ENCODE measurements at places on chromosomes 12 and 14.

GRCh38 chr12:77343291-77343690 is 277.9 kb upstream of the E2F7 start:
- peak; percentile 8 for DNase-seq

DNA sequence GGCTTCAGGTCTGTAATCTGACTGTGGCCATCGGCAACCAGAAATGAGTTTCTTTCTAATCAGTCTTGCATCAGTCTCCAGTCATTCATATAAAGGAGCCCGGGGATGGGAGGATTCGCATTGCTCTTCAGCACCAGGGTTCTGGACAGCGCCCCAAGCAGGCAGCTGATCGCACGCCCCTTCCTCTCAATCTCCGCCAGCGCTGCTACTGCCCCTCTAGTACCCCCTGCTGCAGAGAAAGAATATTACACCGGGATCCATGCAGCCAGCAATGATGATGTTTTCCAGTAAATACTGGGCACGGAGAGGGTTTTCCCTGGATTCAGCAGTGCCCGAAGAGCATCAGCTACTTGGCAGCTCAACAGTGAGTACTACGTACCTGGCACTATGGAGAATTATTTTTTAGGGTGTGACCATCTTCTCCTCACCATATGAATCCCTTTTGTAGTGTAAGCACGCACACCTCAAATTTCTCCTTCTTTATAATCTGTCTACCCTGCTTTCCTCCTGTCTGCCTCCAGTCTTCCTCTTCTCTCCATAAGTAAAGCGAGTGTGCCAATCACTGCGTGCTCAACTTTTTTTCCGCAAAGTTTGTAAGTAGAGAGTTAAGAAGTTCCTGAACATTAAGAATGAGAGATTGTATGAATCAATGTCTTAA is at the start of gene TPH2:
Gene TPH2 (plus strand): TSS at position 118 of the 658 bp plus-strand sequence. CDS start 142 bp downstream, at position 260.
- peak; percentile 66 for DNase-seq

GRCh38 chr12:19273482-19274330 is 144.2 kb downstream of the PLEKHA5 start:
- DNase-seq: peak; percentile 99

- no peak for DNase-seq
Measured at GRCh38 chr12:32024884-32025592, 65.8 kb downstream of the RESF1 start.

GRCh38 chr12:80777587-80777986 is 60.9 kb downstream of the MYF5 start:
- DNase-seq: no peak

GRCh38 chr12:68175557-68176061 is 16.1 kb upstream of the IFNG start:
- DNase-seq: no peak

DNA sequence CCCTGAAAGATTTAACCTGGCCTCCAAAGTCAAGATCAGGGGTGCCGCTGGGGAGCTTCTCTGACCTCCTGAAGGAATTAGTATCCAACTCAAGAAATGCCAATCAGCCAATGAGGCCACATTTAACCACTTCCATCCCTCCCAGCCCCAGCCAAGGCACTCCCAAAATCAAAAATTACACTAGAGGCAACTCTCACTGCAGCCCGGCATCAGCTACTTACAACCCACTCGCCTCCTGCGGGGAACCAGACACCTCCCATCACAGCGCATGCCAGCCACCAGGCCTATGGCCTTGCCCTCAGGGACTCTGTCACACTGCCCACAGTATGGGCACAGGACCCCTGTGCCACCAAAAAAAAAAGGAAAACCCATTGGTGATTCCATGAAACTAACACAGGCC is 62.3 kb upstream of the DDX11 start:
- no peak for DNase-seq

- DNase-seq: peak; percentile 24
Measured at GRCh38 chr14:51318813-51319597, 79.0 kb downstream of the TMX1 start.

GRCh38 chr12:112823582-112824149 is 32.1 kb downstream of the RPH3A start:
- no peak for DNase-seq

GRCh38 chr12:50104417-50105366 is 884 bp downstream of the GPD1 start:
- no peak for DNase-seq

- no peak for DNase-seq
Measured at GRCh38 chr12:108335349-108336119, 3.6 kb downstream of the CMKLR1 start.

GRCh38 chr12:95054206-95054605 is 19.2 kb downstream of the NR2C1 start:
- no peak for DNase-seq

DNA sequence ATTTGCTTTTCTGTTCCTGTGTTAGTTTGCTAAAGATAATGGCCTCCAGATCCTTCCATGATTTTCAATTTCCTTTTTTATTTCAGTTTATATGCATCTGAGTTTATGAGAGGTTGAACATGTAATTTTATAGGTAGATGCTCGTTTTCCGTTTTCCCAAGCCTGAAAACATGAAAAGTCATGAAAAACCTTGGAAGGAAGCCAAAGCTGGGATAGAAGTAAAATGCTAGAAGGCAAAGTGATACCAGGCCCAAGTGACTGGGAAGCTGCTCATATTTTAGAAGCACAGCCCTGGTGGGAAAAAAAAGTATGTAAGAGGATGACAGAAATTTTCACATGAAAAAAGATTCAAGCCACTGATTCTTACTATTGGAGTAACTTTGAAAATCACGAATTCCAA is 290.8 kb downstream of the PRKD1 start:
- no peak for DNase-seq
